ENCODE measurements at places on chromosomes 16 and 17. TPM values are rescaled to one million over a fixed set of nuclear protein-coding genes. Genes with fewer than 3 reads are reported as not detected.

Gene ZP2
- total RNA-seq = not detected

DNA sequence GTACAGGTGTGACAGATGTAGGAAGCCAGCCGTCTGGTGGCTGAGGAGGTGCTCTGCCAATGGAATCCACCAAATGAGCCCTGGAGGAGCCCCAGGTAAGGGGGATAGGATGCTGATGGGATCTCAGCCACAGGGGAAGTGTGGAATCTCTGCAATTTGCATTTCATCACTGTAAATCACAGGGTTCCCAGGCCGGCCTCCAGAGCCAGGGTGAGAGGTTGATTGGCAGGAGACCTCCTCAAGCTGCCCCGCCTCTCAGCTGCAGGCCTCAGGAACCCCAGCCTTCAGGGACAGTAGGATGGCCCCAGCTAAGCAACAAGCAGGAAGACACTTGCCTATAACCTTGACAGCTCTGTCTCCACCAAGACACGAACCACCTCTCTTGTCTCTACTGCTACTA, 39.4 kb downstream of the RTN4RL1 start:
- no peaks in the 10 kb centered on the region for H3K27me3 ChIP-seq
- H3K27ac ChIP-seq = no peak overlapping the region
- H3K4me1 ChIP-seq = no peaks in the 10 kb centered on the region
- H3K4me3 ChIP-seq = no peak overlapping the region
- H3K36me3 ChIP-seq = no peaks in the 10 kb centered on the region

Gene KRTAP17-1
- not detected for total RNA-seq

Gene STAC2
- not detected for total RNA-seq
